ENCODE measurements at places on chromosomes 13 and 19.
A peak's percentile ranks its signal among the peaks of the same experiment; 100 is the strongest.

DNA sequence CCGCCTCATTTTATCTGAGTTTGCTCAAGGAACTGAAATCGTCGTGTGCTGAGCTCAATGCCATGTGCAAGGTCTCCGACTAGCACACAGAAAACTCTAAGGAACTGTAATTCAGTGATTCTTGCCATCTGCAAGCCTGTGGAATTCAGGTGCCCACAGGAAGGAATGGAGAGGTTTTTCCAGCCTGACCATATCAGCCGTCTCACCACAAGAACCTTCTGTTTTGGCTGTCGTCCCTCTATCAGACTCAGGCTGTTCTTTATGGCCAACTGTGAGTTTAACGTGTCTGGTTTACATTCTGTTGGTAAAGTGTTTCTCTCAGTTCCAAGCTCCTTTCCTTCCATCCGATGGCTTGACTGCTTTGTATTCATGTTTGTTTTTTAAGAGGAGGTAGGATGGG lies 293.5 kb downstream of the SPRY2 start:
- DNase-seq: no peak

DNA sequence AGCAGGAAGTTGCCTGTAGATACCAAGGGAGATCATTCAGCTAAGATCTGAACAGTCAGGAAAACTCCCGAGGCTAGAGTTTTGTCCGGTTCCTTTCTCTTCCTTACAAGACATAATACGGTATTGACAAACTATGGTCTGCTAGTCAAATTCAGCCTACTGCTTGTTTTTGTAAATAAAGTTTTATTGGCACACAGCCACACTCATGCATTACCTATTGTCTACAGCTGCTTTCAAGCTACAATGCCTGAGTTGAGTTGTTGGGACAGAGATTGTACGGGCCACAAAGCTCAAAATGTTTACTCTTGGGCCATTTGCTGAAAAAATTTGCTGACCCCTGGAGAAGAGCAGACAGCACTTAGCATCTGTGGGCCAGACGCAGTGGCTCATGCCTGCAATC lies 2.5 kb downstream of the SLC1A6 start:
- no peak for DNase-seq

DNA sequence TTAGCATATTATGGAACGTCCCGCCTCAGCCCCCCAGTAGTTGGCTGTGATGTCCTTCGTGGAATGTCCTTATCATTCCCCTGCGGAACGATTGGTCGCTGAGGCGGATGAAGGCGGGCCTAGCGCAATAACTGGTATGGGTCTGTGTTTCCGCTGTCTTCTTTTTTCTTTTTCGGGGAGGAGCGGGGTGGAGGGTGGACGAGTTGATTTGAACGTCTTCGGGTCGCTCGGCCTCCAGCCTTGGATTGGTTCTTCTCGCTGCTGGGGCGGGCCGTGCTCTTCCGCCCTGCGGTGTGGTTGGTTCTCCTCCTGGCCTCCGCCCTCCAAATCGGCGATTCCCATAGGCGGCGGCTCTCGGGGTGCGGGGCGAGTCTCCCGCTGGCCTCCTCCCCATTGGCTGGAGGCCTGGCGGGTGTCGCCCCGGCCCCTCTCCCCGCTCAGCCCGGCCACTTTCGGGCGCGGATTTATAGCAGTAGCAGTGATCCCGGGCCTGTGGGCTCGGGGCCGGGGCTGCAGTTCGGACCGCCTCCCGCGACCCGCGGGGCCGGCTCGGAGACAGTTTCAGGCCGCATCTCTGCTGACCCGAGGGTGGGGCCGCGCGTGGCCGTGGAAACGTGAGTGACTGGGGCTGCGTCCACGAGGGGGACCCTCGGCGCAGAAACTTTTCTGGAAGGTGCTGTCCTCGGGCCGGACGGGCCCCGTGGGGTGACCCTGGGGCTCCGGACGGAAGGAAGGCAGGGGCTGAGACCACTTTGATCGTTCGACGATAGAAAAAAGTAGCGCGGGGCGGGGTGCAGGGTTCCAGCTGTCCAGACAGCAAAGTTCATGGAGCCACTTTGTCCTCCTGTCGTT lies 2.1 kb downstream of the ING1 start:
- DNase-seq: peak; percentile 93

GRCh38 chr19:48629297-48629598 lies 7.9 kb downstream of the DBP start:
- no peak for DNase-seq

DNA sequence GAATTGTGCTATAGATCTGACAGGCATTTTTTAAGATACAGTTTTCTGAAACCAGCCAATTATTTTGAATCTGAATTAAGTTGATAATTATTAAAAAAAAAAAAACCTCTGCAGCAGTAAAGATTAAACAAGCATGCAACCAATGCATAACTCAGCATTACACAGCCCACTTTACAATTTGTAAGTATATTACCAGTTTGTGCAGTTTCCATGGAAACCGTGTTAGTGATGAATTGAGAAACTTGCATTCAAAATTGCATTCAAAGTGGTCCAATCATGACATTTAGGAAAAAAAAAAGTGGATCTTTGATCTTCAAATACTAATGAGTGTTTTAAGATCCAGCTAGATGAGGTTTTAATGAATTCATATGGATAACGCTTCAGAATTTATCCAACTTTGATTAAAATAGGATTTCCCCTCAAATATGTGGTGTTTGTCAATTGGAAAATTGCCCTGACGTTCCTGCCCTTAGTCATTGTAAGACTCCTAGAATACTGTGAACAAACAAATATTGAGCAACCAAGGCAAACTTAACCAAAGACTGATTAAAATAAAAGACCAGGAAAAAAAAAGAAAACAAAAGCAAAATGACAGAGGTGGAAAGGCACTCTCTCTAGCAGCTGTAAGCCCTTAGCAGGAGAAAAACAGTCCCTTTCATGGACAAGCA lies 314.8 kb upstream of the MAB21L1 start:
- no peak for DNase-seq

GRCh38 chr13:43128504-43128961 lies 105.1 kb downstream of the DNAJC15 start:
- DNase-seq: no peak

DNA sequence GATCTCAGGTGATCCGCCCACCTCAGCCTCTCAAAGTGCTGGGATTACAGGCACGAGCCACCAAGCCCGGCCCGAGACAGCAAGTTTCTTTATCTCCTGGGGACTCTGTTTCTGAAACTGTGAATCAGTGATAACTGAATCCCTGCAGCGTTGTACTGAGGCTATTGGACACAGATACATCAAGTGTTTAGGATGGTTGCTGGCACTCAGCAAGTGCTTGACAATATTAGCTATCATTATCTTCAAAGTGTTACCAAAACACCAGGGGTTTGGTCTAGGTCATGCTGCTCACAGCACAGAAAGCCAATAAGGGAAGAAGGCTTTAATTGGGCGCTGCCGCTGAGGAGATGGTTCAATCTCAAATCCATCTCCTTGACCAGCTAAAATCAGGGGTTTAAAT lies 20.5 kb upstream of the PNMA8C start:
- no peak for DNase-seq

GRCh38 chr19:56301886-56302620 lies 12.6 kb downstream of the ZSCAN5A start:
- DNase-seq: no peak

DNA sequence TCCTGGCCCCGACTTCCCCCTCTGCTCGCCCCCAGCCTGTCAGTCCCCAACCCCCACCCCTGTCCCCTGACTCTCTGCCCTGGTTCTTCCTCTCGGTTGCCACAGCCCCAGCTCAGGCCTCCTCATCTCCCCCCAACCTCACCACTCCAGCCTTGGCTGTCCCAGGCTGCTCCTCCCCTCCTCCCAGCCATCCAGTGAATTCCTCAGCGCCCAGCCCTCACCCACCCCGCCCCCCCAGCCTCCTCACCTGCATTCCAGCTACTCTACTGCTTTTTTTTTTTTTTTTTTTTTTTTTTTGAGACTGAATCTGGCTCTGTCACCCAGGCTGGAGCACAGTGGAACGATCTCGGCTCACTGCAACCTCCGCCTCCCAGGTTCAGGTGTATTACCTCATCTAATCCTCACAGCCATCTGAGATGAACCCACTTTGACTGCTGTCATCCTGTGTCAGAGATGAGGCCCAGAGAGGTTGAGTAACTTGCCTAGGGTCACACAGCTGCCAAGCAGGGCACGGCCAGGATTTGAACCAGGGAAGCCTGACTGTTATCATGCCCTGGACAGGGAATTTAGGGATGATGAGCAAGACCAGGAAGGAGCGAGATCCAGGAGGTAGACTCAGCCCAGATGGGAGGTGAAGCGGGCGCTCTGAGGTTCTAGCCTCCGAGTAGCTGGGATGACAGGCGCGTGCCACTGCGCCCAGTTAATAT lies 2.6 kb downstream of the SULT2B1 start:
- no peak for DNase-seq

GRCh38 chr13:97273341-97273831 lies 51.3 kb downstream of the MBNL2 start:
- DNase-seq: no peak

DNA sequence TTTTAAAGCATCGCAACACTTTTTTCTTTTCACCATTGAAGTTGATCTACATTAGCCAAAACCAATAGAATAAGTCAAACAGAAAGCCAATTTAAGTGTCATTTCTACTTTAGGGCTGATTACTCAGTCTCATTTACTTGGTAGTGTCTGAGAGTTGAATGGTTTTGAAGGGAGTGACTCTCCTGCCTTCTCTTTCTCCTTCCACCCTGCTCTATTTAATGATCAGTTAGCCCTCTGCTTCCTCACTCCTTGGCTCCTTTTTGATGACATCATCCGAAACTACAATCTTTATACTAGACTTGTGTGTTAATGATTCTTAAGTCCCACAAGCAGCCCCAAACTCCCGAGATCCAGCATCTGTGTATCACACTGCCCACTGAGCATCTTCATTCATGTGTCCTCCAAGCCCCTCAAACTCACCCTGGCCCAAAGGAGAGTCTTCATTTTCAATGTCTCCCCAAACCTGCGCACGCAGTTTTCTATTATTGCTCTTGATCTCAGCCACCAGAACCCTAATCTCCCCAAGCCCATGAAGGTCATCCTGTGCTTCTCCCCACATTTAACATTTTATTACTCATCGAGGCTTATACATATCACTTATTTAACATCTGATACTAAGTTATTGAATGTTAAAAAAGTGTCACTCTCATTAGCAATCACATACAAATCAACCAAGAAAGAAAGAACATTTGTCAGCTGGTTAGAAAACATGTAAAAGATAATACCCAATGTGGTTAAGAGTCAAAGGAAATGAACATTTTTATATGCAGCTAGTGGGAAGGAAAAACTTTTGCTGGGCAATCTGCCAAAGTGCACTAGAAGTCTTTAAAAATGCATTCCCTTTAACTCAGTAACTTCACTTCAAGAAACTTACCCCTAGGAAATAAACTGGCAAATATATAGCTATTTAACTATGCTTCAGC lies 32.2 kb upstream of the ARGLU1 start:
- no peak for DNase-seq

All from stimulated activated CD8-positive, alpha-beta memory T cell treated with anti-CD3 and anti-CD28 coated beads, Interleukin-2, amount 100 ng/mL, for 1 hour (primary cell).